ENCODE measurements at places on chromosomes 2 and 18. TPM values are rescaled to one million over a fixed set of nuclear protein-coding genes. Genes with fewer than 3 reads are reported as not detected.

The NYAP2 gene
- not detected for total RNA-seq

The CYP1B1 gene
- 86.6 TPM for total RNA-seq

The ARHGAP15 gene
- total RNA-seq = not detected

The GNAL gene
- 0.34 TPM for total RNA-seq

The STEAP3 gene
- total RNA-seq = 30.8 TPM

The RBBP8 gene
- 21.7 TPM for total RNA-seq

The RIT2 gene
- total RNA-seq = not detected

The SIX3 gene
- total RNA-seq = not detected
